ENCODE measurements at places on chromosomes 13 and 19.

DNA sequence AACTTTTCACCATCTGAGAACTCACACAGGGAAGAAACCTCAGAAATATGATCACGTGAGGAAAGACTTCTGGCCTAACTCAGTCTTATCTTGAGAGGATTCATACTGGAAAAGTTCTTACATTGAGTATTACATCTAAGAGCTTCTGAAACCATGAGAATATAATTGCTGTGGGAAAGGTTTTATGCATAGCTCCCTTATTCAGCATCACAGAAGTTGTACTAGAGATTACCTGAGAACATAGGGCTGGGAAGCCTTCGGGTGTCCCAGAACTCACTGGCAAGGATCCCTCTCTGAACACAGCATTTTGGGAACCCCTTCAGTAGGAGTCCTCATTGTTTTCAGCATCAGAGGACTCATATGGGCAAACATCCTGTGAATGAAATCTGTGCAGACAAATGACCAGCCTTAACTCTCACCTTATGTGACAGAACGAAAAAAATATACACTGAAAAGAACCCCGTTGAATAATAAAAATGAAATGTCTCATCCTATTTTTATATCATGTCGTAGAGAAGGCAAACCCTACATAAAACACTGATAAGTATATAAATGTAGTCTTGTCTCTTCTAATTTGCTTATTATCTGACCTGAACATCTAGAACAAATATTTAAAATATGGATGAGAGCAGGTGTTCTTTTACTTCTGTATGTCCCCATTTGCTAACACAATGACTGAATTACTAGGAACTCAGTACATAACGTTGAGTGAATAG lies 14.2 kb downstream of the ZNF274 start:
- DNase-seq = peak; percentile 31

GRCh38 chr19:30310602-30311263 lies 61.5 kb upstream of the ZNF536 start:
- DNase-seq = no peak

- no peak for DNase-seq
Observed at GRCh38 chr13:92362717-92363116, 863.9 kb upstream of the GPC6 start.

DNA sequence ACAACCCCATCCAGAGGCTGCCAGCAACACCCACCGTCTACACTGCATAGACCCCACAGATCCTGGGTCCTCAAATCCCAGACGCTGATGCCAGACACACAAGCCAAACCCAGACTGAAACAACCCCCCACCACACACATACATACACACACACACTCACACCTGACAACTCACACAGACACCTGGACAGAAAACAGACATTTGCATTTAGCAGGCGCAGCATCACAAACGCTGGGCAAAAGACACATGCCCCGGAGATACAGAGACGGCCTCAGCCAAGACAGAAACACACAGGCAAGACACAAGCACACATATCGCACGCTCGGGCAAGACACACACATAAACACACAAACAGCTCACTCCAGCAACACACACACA lies 1.3 kb downstream of the BBC3 start:
- DNase-seq = peak; percentile 39

DNA sequence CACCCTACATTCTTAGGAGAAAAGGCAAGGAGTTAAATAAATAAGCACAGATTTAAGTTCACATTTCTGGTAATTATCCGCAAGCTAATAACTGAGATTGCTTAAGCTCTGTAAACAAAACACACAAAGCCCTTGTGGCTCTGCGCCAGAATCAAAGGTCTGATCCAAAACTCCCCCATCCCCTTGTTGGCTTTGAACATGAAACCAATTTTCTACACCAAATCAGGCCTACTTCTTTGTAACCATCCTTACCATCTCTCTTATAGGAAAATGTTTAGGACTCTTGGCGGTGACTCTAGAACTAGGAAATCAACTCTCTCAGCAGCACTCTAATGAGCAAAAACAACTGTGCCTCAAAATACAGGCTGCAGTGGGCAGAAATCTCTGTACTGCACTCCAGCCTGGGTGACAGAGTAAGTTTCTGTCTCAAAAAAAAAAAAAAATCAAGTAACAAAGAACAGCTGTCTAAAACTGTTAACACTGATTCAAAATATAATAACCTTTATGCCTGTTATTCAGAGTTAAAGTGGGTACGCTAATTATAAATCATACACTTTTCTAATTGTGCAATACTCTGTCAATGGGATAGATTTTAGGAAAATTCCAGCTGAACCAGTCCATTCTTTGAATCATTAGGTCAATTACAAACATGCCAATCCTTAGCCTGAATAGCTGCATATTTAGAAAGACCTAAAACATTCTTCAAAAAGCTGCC lies 25.8 kb downstream of the ABCC4 start:
- DNase-seq = no peak

DNA sequence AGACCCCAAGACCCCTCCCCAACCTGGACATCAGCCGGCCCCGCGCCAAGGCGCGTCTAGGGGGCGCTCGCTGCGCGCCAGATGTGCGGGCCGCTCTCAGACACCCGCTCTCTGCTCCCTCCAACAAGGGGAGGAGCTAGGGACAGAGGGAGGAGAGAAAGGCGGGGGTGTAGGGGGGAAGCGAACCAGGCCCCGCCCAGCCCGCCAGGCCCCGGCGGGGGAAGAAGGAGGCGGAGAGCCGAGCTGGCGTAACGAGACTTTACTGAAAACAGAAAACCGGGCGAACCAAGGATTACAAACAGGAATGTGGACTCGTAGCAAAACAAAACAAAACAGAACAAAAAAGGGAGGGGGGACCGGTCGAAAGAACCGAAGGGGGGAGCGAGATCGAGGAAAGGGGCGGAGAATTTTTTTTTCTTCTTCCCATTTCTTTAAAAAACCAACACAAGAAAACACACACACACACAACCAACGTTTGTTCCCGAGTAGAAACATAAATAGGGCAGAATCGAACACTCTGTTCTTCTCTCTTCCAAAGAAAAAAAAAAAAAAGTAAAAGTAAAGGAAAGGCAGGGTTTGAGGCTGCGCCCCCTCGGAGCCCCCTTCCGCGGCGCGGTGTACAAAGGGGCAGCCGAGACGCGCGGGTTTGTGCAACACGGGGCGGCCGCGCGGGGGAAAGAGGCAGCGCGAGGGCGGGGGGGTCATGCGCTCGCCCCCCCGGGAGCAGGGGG lies 1.7 kb downstream of the JUND start:
- peak; percentile 95 for DNase-seq

DNA sequence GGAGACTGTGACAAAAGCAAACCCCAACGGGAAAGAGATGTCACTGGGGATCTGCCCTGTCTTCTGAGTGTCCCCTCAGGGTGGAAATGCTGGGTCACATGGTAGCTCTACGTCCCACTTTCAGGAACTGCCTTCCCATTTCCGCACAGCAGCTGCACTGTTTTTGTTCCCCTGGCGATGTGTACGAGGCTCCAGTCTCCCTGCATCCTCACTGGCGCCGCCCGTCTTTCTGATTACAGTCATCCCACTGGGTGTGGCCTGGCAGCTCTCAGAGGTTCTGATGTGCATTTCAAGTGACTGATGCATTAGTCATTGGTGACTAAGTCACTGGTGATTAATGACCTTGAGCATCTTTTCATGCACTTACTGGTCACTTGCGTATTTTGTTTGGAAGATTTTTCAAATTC lies 21.2 kb downstream of the PCID2 start:
- DNase-seq = peak; percentile 98

DNA sequence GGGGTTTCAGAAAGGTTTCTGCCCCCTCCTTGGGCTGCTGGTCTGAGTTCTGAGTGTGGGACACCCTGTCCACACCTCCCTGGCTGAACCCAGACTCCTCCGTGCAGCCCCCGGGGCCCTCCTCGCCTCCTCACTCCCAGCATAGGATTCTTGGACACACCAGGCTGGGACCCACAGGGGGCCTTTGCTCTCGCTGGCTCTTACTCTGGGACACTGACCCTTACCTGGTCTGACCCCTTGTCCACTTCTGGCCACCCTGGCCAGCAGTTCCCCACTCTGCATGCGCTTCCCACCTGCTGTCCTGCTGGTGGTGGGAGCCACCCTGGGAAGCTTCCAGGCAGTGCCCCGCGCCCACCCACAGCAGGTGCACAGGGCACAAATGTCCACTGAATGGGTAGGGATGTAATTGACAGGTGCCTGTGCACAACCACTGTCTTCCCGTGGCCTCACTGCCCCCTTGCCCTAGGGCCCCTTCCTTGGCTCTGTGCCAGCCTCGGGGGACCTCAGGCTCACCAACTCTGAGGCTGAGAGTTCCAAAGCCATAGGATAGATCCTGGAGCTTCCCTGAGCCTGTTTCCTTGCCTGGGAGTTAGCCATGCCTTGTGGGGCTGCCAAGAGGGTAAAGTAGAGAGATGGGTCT lies 7.0 kb upstream of the SLC25A42 start:
- DNase-seq = no peak

GRCh38 chr13:96403241-96403640 lies 313.3 kb downstream of the HS6ST3 start:
- no peak for DNase-seq

DNA sequence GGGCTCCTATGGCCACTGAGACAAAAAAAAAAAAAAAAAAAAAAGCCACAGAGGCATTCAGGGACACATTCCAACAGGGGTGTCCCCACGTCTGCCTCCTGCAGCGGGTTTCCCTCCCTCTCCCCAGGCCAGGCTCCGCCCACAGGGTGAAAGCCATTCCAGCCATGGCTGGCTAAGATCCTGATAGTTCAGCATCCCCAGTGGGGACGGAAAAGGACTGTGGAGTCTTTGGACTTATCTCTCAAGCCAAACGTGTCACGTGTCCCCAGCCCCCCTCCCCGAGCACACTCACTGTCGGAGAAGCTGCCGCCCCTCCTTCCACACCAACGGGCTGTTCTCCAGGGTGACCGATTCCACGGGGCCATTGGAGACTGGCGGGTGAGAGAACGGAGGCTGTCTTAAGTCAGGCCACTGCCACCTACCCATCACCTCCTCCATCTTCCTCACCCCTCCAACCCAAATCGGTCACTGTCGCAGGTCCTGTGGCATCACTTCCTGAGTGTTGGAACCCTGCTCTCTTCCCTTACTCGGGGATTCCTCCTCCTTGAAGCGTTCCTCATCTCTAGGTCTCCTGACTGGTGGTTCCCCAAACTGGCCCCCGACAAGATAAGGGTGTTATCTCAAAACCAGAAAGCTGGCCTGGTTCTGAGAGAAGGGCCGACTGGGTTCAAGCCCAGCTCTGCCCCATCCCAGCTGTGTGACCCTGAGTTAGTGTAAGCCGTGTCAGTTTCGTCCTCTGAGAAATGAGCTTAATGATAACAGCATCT lies 9.1 kb upstream of the FKRP start:
- DNase-seq = no peak

DNA sequence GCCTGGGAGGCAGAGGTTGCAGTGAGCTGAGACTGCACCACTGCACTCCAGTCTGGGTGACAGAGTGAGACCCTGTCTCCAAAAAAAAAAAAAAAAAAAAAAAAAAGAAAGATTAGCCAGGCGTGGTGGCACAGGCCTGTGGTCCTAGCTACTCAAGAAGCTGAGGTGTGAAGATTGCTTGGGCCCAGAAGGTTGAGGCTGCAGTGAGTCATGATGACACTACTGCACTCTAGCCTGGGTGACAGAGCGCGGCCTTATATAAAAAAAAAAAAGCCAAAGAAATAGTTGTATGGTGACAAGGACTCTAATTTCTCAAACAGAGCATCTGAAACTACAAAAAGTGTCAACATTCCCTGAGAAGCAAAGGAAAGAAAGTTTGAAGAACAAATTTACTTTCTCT lies 3.4 kb downstream of the PBX4 start:
- no peak for DNase-seq

- DNase-seq = no peak
Observed at GRCh38 chr13:68895696-68896095, 1211.9 kb upstream of the ATXN8OS start.

GRCh38 chr19:11539495-11540365 lies 1.1 kb downstream of the CNN1 start:
- DNase-seq = no peak

GRCh38 chr13:61770681-61771080 lies 355.0 kb upstream of the PCDH20 start:
- DNase-seq = no peak

- no peak for DNase-seq
Observed at GRCh38 chr13:87107651-87108050, 563.5 kb upstream of the SLITRK5 start.

- DNase-seq = no peak
Observed at GRCh38 chr13:99379856-99380801, 72.9 kb upstream of the GPR183 start.

GRCh38 chr13:91074091-91074490 lies 273.4 kb upstream of the MIR17HG start:
- no peak for DNase-seq

DNA sequence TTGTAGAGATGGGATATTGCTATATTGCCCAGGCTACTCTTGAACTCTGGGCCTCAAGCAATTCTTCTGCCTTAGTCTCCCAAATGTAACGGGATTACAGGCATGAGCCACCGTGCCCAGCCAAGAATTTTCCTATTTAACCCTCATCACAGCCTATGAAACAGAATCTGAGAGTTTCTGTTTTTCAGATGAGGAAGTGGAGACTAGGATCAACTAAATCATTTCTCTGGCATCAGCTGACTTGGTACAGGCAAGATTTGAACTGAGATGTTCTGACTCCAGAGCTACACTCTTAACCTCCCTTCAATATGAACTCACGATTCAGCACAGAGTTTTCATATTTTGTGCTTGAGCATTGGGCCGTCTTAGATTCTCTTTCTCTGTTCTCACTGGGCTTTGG lies 8.1 kb downstream of the ZNF460 start:
- DNase-seq = no peak

DNA sequence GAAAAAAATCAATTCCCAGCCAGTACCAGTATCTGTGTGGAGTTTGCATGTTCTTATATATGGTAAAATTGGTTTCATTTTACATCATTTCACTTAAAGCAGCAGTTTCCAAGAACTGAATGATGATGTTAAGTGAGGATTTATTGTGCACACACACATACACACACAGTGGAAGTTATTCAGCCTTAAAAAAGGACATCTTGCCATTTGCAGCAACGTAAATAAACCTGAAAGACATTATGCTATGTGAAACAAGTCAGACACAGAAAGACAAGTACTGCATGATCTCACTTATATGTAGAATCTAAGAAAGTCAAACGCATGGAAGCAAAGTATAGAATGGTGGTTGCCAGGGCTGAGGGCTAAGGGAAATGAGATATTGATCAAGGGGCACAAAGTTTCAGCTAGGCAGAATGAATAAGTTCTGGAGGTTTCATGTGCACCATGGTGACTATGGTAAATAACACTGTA lies 5.3 kb downstream of the SIGLECL1 start:
- DNase-seq = no peak

- no peak for DNase-seq
Observed at GRCh38 chr13:99975626-99976025, 4.1 kb upstream of the ZIC5 start.

DNA sequence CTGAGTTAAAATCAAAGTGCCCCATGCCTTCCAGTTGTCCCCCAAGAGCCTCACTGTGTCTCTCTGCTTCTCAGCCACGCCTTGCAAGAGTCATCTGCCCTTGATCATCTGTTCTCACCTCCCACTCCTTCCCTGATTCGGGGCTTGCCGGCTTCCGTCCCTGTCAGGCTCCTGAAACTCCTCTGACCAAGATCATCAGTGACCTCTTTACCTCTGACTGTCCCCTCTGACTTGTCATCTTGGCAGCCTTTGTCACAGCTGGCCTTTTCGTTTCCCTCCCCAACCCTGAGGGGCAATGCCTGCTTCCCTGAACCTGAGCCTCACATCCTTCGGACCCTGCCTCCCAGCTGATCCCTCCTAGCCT lies 66.3 kb downstream of the MAP4K1 start:
- DNase-seq = no peak

All from lung microvascular endothelial cell (primary cell).